ENCODE measurements at places on chromosomes 3 and 15. TPM values are rescaled to one million over a fixed set of nuclear protein-coding genes. Genes with fewer than 3 reads are reported as not detected.

CASR gene
- 0.10 TPM for total RNA-seq

LRRIQ4 gene
- not detected for total RNA-seq

CISH gene
- 328 TPM for total RNA-seq

GMNC gene
- not detected for total RNA-seq

ISLR2 gene
- not detected for total RNA-seq

CNOT10 gene
- total RNA-seq, result 45.8 TPM

MUSTN1 gene
- 4.4 TPM for total RNA-seq

BOC gene
- total RNA-seq, result not detected

GUCA1C gene
- not detected for total RNA-seq

MGLL gene
- total RNA-seq, result 1.5 TPM

IL17RD gene
- total RNA-seq, result not detected

ALDH1A3 gene
- total RNA-seq, result not detected

DNA sequence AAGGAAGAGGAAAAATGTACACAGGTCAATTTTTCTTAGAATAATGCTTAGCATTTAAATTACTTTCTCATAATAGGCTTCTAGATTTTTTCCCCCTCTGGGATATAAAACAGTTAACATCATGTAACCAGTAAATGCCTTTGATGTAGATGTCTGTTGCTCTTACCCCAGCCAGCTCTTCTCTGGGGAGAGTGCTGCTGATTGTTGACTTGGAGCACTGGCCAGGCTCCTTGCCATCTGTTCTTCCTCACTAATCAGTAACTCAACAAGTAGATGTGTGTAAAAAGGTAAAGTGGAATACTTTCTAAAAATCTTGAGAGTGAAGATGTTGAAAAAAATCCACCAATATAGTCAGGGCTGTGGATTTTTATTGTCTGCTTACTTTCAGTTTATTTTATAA is 42.2 kb downstream of the RIOX2 start:
- no peak for DNase-seq

GRCh38 chr15:69479081-69479480 is 26.5 kb downstream of the RPLP1 start:
- DNase-seq, result no peak

GRCh38 chr15:82538961-82539690 is 1.1 kb downstream of the RPS17 start:
- no peak for DNase-seq

- DNase-seq, result no peak
Measured at GRCh38 chr15:60713119-60714084, 234.5 kb upstream of the ICE2 start.

GRCh38 chr15:26891448-26892181 is 24.8 kb downstream of the GABRA5 start:
- DNase-seq, result peak; percentile 48

GRCh38 chr3:54917174-54917573 is 10.7 kb downstream of the LRTM1 start:
- DNase-seq, result no peak

GRCh38 chr3:40249168-40249567 is 60.3 kb upstream of the EIF1B start:
- DNase-seq, result no peak

DNA sequence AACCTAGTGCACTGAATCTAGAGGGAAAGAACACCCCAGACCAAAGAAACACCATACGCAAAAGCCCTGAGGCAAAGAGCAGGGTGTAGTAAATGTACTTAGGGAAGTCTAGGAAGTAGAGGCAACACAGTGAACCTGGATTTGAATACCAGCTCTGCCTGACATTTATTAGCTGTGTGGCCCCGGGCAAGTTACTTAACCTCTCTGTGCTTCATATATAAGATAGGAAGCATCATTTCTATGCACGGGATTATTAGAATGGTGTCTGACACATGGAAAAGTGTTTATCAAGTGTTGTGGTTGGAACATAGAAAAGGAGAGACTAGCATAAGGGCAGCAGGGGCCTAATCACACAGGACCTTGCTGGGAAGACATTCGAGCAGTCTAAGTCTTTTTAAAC is 132.2 kb downstream of the ERC2 start:
- no peak for DNase-seq

GRCh38 chr15:36599620-36600433 is 20.4 kb downstream of the CDIN1 start:
- no peak for DNase-seq

DNA sequence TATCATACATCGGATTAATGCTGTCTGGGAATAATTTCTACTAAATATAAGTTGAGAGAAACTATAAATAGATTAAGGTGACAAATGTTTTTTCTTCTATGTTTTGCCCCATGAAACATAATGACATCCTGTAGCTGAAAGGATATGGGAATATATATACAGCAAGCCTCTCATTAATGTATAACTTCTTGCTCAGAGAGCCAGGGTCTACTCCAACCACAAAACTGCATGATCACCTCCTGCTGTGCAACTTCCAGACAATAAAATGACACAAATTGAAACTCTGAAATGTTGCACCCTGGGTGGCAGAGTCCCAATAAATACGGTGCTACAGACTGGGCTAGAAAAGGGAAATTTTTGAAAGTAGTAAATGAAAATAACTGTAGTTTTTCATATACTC is 571.9 kb upstream of the CBLB start:
- DNase-seq, result no peak

DNA sequence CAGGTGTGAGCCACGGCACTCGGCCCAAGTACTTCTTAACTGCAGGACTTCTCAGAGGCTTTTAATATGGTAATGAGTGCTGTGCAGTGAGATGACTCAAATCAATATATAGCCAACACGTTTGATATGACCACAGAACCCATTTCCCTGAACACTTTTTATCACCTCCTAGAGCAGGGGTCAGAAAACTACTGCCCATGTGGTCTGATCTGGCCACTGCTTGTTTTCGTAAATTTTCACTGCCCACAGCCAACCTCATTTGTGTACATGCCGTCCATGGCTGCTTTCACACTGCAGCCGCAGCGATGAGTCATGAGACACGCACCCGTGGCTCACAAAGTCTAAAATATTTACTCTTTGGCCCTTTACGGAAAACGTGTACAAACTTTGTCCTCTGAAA is 179.2 kb downstream of the RORA start:
- no peak for DNase-seq

GRCh38 chr3:161137260-161137659 is 32.1 kb upstream of the B3GALNT1 start:
- no peak for DNase-seq

DNA sequence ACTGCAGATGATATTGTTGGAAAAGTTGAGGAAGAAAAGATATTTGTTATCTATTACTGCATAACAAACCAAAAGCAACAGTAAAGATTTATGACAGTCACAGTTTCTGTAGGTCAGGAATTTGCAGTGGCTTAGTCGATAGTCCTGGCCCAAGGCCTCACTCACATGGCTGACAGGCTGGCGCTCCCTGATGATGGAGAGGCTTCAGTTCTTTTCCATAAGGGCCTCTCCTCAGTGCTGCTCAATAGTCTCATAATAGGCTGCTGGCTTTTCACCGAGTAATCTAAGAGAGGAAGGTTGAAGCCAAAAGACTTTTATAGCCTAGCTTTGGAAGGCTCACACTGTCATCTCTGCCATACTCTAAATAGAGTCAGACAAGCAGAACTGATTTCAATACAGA is 17.7 kb downstream of the IREB2 start:
- no peak for DNase-seq

- DNase-seq, result no peak
Measured at GRCh38 chr3:24043168-24043567, 98.1 kb downstream of the NR1D2 start.

DNA sequence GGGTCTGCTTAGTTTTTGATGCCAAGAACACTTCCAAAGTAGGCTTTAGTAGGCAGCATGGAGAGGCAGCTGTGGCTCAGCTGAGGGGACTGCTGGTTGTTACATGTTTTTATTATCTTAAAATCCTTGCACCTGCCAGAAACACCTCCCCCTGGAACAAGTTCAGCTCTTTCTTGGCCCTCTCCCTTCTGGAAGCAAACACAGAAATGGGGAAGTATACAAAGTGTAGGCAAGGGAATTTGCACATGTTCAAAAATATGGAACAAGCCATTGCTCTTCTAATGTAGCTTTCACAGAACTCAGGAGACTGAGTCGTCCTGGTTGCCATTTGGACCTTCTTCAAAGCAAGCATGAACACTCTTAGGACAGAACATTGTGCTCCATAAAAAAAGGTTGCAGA is 169.1 kb upstream of the SEMA6D start:
- DNase-seq, result no peak

- DNase-seq, result no peak
Measured at GRCh38 chr3:140022066-140022770, 87.2 kb downstream of the CLSTN2 start.

GRCh38 chr15:58249646-58250312 is 111.6 kb downstream of the AQP9 start:
- DNase-seq, result no peak

DNA sequence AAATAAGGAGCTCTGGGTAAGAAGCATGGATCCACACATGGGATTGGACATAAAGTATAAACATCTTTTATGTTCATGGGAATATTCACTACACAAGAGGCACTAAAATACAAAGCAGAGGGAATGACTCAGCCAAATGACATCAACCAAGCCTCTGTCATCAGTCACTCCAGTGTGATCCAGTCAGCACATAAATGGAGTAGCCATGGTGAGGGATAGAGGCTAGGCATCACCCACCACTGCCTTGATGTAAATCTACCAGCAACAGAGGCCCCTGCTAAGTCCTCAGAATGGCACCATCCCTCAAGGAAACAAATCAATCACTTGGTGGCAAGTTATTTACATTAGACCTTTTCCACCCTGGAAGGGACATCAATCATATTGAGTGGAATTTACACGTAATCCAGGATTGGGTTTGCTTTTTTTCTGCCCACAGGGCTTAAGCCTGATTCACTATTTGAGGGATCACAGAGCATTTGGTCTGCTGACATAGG is 27.2 kb downstream of the VEPH1 start:
- DNase-seq, result no peak

DNA sequence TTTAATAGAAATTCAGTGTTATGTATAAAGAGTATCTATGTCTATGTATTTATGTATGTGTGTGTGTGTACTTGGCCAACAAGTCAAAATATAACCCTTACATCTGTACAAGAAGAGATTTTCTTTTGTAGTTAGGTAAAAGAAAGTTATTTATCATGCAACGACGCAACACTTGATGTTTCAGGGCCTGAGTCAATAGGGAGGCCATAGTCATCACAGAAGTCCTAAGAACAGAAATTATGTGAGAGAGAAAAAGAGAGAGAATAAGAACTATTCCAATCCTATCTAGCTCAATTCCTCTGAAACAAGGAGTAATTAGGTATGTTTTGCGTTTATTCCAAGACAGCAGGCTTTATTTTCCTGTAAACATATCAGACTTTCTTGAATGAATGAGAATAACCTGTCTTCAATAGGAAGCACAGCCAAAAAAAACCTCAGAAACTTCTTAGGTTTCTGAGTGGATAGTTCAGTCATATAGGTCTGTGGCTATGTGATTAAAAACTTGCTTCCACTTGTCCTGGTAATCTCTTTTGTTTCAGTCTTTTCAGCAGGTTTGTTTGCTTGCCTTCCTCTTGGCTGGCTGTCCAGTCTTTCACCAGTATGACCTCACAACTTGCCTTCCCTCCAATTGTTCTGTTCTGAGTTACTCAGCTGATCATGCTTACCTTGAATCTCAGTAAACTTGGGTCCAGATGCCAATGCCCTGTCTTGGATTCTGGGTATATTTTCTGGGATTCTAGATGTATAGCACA is 382.4 kb upstream of the GBE1 start:
- DNase-seq, result no peak

GRCh38 chr3:147368151-147368550 is 38.2 kb downstream of the ZIC4 start:
- no peak for DNase-seq

- no peak for DNase-seq
Measured at GRCh38 chr3:189631409-189631808, 220 bp downstream of the TP63 start.

- no peak for DNase-seq
Measured at GRCh38 chr3:72013084-72013483, 228.1 kb upstream of the PROK2 start.

GRCh38 chr3:140655678-140656077 is 22.2 kb upstream of the TRIM42 start:
- DNase-seq, result no peak

- DNase-seq, result no peak
Measured at GRCh38 chr15:63532307-63532744, 27.9 kb downstream of the USP3 start.

- no peak for DNase-seq
Measured at GRCh38 chr3:194384156-194384555, 14.6 kb upstream of the LRRC15 start.

DNA sequence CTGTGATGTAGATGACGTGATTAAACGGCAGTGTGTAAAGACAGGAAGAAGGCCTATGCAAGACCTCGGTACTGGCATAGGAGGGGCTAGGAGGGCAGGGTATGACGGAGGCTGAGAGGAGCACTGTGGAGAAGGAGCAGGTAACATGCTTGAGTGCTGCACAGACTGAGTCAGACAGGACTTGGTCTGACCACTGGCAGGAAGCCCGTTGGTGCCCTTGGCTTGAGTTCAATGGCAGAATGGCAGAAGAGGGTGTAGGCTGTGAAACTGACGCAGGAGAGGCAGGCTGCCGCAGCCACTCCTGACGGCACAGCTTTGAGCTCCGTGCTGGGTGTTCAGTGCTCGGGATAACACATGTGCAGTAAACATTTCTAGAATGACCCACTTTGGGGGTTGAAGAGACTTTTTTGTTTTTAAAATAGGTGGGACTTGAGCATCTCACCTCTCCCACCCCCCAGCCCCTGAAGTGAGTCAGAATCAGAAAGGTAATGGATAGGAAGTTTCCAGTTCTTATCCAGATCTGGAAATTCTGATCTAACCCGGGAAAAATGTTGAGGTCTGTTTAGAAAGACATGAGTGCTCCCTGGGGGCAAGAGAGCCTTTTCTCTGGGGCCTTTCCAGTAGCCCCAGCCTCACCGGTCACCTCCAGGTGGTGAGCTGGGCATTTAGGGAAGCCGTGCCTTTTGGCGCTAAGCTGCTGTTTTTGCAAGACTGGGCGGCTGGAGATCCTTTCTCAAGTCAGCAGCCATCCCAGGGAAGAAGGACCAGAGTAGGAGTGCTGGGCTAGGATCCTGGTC is 126.4 kb downstream of the RPLP1 start:
- no peak for DNase-seq

- DNase-seq, result no peak
Measured at GRCh38 chr15:66477011-66477410, 20.6 kb downstream of the SNAPC5 start.
